NCI-H1436 (cell line): ENCODE measurements at places on chromosomes 7 and 10.

- no peak for DNase-seq
Observed at GRCh38 chr10:85610381-85611092, 756.1 kb downstream of the GRID1 start.

DNA sequence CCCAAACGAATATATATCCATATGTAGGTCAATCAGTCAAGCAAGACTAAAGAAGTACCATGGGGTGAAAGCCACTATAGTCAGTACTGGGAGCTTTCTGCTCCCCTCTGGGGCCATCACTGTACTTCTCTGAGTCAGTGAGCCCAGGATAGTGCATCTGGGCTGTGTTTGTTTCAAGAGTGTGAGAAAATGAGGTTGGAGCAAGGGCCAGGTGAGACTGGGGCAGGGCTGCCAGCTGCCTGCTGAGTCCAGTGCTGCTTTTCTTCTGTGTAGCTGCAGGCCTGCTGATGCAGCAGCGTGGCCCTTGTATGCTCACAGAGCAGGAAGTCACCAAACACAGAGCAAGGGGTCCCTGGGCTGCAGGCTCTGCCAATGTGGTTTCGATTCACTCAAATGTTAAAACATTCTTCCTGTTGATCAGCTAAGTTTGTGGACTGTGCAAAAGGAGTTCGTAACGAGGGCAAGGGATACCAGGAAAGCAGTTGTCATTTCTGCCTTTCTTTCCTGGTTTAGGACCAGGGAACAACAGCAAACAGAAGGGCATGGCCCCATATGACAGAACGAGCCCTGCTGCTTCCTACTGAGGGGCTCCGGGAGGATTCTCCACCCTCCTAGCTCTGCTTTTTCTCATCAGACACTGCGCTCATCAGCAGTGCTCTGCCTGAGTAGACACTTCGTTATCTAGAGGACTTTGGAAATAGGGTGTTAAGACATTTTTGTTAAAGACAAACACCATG is 65.4 kb upstream of the TNS3 start:
- DNase-seq: no peak

- DNase-seq: no peak
Observed at GRCh38 chr10:18886102-18886501, 162.5 kb upstream of the MALRD1 start.

- no peak for DNase-seq
Observed at GRCh38 chr7:39357648-39358047, 208.6 kb upstream of the YAE1 start.

GRCh38 chr7:81273601-81274397 is 354.9 kb upstream of the SEMA3C start:
- DNase-seq: no peak

DNA sequence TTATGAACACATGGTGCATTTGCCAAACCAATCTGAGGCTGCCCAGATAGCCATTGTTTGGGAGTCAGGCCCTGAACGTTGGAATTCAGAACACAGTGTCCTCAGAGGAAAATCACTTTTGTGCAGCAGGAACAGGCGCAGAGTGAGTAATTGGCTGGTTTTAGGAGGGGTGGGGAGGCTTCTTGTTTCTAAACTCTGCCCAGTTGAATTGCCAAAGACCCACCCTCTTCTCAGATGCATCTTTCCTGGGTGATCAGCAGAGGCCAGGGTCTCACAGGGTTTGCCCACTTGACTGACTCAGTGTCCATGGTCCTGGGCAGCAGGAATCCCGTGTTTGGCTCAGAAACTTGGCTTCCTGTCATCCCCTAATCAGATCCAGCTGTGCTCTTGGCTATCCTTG is 24.3 kb downstream of the PRLHR start:
- no peak for DNase-seq

DNA sequence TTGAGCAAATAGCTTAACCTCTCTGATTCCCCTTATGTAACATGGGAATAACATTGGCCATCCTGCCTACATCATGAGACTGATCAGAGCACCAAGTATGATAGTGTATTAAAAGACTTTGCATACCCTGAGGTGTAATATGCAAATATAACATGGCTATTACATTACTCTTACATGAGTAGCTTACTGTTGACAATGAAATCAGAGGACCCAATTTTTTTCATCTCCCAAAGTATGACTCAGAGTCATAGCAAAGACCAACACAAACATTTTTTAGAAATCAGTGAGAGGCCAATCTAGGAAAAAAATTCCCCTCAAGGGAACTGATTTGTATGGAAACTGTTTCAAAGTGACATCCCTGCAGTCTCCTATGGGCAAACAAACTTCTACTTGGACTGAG is 47.0 kb upstream of the TMEM140 start:
- no peak for DNase-seq

DNA sequence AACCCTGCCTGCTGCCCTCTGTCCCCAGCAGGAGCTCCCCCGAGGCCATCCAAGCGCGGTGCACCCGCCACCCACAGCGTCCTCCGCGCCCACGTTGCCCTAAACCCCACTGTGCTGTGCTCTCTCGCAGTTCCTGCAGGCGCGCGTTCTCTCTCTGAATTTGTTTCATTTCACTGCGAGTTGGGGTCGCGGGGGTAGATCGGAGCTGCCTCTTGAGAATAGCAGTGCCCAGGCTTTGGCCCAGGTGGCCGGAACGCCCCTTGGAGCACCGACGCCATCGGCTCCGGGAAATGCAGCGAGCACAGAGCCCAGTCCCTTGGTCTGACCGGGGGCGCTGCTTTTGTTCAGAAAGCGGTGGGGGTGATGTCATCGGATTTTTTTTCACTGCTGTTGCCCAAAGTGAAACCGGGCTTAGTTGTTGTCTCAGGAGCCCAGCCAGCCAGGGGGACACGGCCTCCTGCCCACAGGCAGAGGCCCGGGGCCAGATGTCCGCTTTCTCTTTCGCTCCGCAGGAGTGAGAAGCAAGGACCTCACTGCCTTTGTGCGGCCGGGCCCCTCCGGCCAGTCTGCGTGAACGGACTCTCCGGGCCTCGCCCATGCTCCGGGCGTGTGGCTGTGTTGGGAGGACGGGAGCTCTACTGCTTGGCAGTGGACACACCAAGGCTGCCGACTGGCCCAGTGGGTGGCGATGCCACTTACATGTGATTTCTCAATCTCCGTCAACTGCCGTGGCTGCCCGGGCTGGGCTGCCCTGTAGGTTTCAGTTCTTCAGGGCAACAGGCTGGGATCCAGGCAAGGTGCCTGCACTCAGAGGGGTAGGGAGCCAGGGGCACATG is 43.1 kb downstream of the FOXK1 start:
- DNase-seq: no peak

- no peak for DNase-seq
Observed at GRCh38 chr7:4959893-4960292, 906 bp upstream of the MMD2 start.

DNA sequence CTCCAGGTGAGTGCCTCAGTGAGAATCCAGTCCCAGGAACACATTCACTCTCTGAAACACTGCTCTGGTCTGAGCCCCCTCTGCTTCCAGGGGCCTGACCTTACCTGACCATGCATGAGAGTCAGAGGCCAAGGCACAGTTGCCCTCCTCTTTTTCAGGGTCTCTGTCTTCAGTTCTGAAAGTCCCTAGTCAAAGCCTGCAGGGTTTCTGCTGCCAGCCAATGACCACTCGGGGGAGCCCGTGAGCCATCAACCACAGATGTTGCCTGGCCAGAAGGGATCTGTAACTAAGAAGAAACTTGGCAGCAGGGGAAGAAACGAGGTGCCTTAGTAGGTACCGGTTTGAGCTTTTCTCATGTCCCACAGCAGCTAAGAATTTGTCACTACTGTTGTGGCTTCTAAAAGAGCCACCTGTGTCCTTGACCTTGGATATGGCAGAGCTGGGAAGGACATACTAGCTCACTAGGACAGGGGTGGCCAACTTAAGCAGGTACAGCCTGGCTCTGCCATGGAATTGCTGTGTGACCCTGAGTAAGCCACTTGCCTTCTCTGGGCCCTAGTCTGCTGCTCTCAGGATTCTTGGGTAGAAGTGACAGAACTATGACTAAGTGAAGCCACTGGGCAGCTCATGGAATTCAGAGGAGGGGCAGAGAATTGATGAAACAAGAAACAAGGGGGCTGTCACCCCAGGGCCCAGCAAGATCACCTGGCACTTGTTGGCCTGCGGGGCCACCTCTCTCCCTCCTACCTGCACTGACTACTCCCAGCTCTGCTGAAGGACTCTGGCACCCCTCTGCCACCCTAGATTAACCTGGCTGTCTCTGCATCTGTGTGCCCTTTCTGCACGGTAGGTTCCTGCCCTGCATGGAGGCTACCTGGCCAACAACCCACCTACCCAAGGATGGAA is 83.8 kb upstream of the GPR26 start:
- peak; percentile 78 for DNase-seq

DNA sequence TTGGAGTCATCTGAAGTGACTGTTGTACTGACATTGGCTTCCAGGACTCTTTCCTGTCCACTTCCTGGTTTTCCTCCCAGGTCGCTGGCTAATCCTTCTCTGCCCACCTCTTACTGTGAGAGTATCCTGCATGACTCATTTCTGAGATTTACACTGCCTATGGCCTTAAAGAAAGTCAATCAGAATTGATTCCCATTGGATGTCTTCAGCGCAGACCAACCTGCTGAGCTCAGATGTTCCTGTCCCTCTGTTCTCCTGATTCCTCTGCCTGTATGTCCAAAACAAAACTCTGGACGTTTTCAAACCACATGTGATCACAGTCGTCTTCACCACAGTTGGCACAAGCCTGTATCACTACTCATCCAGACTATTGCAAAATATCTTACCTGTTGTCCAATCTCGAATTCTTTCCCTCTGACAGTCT is 262.1 kb downstream of the CREB5 start:
- DNase-seq: no peak

DNA sequence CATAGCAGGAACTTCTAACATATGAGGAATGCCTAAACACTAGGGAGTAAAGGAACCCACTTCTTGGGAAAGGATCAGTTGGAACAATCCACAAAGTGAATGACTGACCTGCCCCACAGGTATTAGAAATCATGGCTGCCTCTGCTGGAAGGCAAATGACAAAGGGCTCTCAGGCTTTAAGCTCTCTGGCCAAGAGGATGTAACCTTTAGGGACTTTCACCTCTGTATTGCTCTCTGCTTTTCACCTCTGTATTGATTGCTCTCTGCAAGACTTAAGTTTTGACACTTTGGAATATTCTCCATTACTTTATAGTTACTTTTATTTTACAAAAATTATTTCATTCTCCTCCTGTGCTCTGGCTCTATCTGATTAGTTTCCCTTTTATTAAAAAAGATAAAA is 248.0 kb downstream of the LRRTM3 start:
- DNase-seq: no peak

DNA sequence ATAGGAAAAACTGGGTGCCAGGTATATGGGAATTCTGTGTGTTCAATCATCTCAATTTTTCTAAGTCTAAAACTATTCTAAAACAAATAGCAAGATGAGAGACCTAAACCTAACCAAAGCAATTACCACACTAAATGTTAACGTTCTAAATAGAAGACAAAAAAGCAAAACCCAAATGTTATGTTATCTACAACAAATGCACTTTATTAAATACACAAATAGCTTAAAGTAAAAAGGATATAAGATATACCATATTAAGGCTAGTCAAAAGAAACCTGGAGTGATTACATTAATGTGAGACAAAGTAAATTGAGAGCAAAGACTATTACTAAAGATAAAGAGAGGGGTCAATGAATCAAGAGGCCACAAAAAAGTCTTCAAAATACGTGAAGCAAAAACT is 81.4 kb downstream of the LARP4B start:
- no peak for DNase-seq

- DNase-seq: no peak
Observed at GRCh38 chr10:48475943-48476278, 129.0 kb downstream of the ARHGAP22 start.

DNA sequence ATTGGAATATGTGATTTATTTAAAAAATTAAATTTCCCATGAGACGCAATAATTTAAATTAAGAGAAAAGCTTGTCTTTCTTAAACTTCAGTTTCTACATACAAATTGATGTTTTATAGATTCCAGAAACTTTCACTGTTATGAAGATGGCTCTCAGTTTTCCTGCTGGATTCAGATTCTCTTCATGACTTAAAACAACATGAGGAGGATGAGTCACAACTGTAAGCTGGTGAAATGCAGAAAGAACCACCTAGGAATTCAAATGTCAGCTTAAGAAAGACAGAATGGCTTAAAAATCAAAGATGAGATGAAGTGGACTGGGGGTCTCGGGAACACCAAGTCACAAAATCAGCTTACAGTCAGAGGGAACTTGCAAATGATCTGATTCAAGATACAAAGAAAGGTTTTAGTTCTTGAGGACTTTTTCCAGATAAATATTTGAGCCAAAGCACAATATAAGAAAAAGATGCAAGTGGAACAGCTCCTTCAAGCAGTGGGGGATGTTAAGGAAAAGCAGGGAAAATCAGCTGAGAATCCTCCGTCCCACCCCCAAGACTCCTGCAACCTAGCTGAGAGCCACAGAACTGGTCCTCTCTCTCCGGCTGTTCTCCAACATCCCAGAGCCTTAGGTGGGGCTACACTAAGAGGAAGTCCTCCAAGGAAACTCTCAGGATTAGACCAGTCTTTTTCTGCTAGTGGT is 279.8 kb downstream of the KCNMA1 start:
- no peak for DNase-seq

GRCh38 chr10:99569253-99569939 is 36.7 kb downstream of the NKX2-3 start:
- DNase-seq: no peak

- DNase-seq: no peak
Observed at GRCh38 chr10:87931836-87932230, 68.4 kb downstream of the PTEN start.

- DNase-seq: peak; percentile 20
Observed at GRCh38 chr10:79070606-79071395, 2.0 kb downstream of the ZMIZ1 start.

GRCh38 chr7:46752881-46753366 is 829.0 kb downstream of the TNS3 start:
- DNase-seq: no peak

DNA sequence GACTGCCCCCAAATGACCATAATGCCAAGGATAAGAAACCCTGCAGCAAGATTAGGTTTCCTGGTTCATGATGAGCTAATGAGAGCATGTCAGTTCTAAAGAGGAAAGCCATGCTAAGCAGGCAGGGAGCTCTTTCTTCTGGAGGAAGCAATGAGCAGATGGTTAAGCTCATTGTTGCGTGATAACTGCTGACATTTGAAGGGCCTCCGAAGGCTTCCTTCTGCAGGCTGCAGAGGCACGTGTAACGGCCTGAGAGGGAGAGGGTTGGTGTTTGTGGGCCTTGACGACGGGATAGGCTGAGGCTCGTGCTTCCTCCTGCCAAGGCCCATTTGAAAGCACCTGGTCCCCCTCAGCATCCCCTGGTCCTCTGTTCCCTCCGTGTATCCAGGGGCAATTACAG is 63.5 kb upstream of the BTBD16 start:
- peak; percentile 42 for DNase-seq

- peak; percentile 29 for DNase-seq
Observed at GRCh38 chr7:67392596-67393438, 396.2 kb downstream of the TYW1 start.

DNA sequence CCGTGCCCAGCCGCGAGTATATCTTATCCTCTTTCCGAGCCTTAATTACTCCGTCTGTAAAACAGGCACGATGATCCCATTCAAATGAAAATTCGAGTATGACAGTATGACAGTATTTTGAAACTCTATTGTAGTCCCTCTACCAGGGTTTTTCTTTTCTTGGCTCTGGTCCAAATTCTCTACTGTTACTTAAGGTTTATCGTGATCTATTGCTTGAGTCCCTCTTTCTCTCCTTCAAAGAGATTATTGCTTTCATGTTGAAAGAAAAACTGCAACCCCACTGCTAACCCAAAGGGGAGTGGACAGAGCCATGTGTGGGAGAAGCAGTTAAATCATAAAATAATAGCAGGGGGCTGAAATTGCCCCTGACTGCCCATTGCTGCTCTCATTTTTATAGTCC is 1156.6 kb upstream of the AUTS2 start:
- peak; percentile 26 for DNase-seq

- no peak for DNase-seq
Observed at GRCh38 chr10:119139464-119140067, 25.9 kb downstream of the SFXN4 start.
